Mesenteric fat pad (tissue), 1 donor: ENCODE measurements at places on chromosomes 7 and 10. TPM values are rescaled to one million over a fixed set of nuclear protein-coding genes. Genes with fewer than 3 reads are reported as not detected.

The RSPH10B gene
- total RNA-seq, result not detected

DNA sequence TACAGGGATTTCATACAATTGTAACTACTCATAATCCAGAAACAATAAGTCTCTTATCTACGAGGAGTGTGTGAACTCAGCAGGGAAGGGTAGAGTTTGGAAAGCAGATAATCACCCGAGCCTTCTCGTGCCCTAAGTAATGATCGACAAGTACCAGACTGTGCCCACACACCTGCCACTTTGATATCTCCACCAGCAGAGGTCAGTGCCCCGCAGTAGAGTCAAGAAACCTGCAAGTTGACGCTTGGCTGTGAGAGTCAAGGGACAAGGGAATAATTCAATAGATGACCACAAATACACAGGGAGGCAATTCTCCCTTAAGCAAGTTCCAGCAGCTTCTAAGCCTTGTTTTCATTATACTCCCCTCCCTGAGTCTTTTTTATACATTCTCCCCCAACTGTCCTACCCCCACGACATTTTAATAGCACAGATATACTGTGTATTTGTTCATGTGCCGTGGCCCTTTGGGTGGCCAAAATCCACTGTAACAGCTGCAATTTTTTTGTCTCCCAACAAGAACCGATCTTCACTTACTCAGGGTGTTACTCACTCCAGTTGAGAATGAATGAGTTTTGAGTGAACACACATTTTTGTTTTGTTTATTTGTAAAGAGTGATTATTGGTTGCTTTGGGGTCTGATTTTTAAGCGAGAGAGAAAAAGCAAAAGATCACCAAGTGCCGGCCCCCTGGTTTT is 106.9 kb upstream of the RHEB start:
- DNase-seq, result no peak

DNA sequence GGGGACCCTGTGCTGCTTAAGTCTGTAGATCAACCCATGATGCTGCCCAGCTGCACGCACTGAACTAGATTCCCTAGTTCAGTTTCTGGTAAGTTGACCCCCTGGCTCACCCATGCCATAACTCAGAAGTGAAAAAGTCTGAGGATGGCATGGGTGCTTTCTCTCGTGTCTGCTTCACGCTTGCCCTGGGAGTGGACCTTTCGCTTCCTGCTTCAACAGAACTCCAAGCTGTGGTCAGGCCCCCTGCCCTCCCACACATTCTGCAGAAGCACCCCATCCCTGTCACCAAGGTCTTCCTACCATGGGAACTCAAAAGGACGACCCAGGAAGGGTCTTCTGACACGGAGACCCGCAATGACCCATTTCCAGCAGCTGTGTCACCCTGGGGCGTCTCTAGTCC is 39.9 kb downstream of the LRRC18 start:
- DNase-seq, result no peak

DNA sequence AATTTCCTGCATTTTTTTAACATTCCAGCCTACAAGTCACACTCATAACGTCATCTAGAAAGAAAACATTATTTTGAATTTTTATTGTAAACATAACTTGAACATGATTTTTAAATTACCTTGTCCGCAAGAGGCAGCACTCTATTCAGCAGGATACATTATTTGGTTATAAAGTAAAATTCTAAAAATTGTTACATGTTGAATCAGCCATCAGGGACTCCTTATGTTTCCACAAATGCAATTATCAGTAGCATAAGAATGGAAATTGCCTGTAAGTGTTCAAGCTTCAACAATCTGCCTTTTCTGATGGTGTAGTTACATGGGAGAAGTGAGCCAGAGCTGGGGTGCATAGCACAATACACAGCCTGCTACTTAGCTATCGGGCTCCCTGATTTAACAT is 97.5 kb downstream of the ZNF365 start:
- DNase-seq, result no peak

GRCh38 chr10:122185643-122186042 is 85.5 kb upstream of the BTBD16 start:
- DNase-seq, result no peak

- DNase-seq, result no peak
These were observed 83.0 kb upstream of the SEC61G start for GRCh38 chr7:54841772-54842697.
